ENCODE measurements at places on chromosomes 16 and 17. TPM values are rescaled to one million over a fixed set of nuclear protein-coding genes. Genes with fewer than 3 reads are reported as not detected.

DNA sequence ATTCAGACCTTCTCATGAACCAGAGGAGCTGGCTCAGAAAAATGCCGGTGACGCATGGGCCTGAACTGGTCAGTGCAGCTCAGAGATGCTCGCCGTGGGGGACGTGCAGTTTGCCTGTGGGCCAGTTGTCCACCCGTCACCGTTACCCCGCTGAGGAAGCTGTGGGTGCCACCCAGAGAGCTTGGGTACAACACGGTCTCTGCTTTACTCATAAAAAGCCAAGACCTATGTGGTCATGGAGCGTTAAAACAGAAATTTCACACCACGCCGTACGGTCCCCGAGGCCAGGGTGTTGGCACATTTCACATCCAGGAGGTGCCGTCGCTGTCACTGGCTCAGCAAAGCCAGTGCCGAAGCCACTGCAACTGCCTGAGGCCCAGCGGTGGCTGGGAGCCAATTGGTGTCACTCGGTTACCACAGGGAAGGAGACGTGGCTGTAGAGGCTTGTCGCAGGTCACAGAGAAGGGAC lies 120.9 kb downstream of the METRNL start:
- DNase-seq: no peak

- DNase-seq: no peak
Observed at GRCh38 chr16:52128361-52128760, 418.6 kb downstream of the TOX3 start.

C16orf96 gene
- 0.11 TPM for total RNA-seq

DNA sequence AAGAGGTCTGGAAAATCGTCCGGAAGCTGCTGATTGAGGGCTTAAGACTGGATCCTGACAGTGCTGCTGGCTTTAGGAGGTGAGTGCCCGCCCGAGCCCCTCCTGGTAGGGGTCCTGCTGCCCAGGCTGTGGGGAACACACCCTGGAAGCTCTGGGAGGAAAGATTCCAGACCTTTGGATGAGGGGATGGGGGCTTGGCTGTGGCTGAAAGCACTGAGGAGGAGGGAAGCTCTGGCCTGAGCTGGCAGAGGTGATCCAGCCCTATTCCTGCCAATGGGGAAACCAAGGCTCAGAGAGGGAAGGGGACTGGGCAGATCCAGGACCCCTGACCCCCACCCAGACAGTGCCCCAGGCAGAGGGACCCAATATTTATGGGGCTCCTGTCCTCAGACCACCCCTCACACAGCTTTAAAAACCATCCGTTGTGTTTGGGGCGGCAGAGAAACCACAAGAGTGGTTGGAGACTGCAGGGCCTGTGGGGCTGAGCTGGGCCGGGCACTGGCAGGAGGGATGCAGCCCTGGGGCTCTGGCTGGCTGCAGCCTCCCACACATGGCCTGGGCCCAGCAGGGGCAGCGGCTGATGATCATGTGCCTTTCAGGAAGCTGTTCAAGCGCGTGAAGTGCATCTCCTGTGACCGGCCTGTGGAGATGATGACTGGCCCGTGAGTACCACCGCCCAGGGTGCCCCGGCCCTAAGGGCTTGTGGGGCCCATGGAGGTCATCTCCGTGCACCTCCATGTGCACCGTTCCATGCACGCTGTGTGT lies 22.8 kb downstream of the UBALD1 start:
- DNase-seq: no peak

DNA sequence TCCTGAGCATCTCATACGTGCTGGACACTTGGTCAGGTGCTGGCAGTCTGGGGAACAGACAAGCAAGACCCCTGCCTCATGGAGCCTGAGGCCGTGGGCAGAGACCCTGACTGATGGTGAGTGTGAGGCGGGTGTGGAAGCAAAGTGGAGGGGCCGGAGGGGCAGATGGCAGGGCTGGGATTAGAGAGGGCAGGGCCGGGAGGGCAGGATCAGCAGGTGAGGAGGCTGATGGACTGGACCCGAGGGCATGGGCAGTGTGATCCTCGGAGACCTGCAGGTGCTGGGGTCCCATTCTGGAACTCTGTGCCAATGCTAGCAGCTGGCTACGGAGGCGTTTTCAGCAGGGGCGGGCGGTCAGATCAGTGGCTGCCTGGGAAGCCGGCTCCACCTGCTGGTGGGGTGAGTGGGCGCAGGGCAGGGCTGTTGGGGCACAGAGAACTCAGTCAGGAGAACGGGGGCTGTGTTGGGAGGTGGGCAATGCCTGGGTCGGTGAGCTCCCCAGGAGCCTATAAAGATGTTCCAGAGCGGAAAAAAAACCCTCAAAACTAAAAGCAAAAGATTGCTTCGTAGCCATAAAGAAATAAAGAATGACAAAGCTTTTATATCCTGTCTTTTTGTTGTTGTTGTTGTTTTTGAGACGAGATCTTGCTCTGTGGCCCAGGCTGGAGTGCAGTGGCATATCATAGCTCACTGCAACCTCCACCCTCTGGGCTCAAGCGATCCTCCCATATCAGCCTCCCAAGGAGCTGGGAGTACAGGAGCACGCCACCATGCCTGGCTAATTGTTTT lies 8.9 kb upstream of the C16orf74 start:
- DNase-seq: no peak
